Epithelial cell of proximal tubule (primary cell): ENCODE measurements at places on chromosomes 7 and 10. TPM values are rescaled to one million over a fixed set of nuclear protein-coding genes. Genes with fewer than 3 reads are reported as not detected.

The AQP1 gene
- 0.72 and 2.1 TPM in 2 replicates for total RNA-seq

The AKR1D1 gene
- total RNA-seq: not detected in 2 replicates

The WNT8B gene
- total RNA-seq: not detected in 2 replicates

The SHH gene
- total RNA-seq: 1.7 and 4.4 TPM in 2 replicates

The PALD1 gene
- total RNA-seq: 3.3 and 3.5 TPM in 2 replicates

The PTN gene
- 16.8 and 21.5 TPM in 2 replicates for total RNA-seq

The C10orf95 gene
- total RNA-seq: 2.2 and 10.3 TPM in 2 replicates

The RSPH10B2 gene
- 0.07 and 0.23 TPM in 2 replicates for total RNA-seq

The CHN2 gene
- total RNA-seq: 0.35 and 5.1 TPM in 2 replicates

The PNLIPRP3 gene
- total RNA-seq: not detected in 2 replicates

The PRSS1 gene
- 0.87 TPM in 1 of 2 replicates, not detected in the other for total RNA-seq

The MNX1 gene
- 2.1 and 4.6 TPM in 2 replicates for total RNA-seq

The NANOS1 gene
- 3.9 and 8.0 TPM in 2 replicates for total RNA-seq

The MRPS16 gene
- total RNA-seq: 51.1 and 86.9 TPM in 2 replicates

The MRC1 gene
- not detected in 2 replicates for total RNA-seq
